Activated CD8-positive, alpha-beta memory T cell treated with anti-CD3 and anti-CD28 coated beads, Interleukin-2, amount 10 ng/mL, durations not matched to agents 7 days and 5 days (primary cell): ENCODE measurements at places on chromosomes 5 and 9. TPM values are rescaled to one million over a fixed set of nuclear protein-coding genes. Genes with fewer than 3 reads are reported as not detected.

Gene RNF14
- total RNA-seq = 23.8 TPM

Gene PPP3R2
- not detected for total RNA-seq

Gene CCDC192
- total RNA-seq = not detected

GRCh38 chr9:130414081-130414731 is 30.6 kb upstream of the ASS1 start:
- DNase-seq = no peak

GRCh38 chr5:139092741-139093343 is 105.3 kb downstream of the SIL1 start:
- DNase-seq = no peak

- DNase-seq = no peak
Observed at GRCh38 chr5:169149317-169149716, 151.6 kb downstream of the SLIT3 start.

GRCh38 chr5:72302171-72302570 is 17.9 kb downstream of the MRPS27 start:
- DNase-seq = no peak
